ENCODE measurements at places on chromosomes 5 and 9.

DNA sequence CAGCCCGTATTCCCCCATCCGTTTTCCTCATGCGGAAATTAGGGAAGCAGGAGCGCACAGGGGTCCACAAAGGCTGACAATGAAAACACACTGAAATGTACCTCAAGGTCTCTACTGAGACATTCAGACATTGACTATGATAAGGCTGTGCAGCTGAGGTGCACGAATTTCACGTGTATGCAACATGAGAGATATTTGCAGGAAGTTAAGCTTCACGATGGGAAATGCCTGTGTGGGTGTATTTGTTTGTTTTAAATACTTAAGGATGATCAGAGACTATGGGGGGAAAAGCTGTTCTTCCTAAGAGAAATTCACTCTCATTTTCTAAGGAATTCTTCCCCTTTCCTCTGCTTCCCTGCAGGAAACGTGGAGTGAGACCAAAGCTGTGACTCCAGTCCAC, 2.6 kb upstream of the SPATA31E1 start:
- no peak for DNase-seq

DNA sequence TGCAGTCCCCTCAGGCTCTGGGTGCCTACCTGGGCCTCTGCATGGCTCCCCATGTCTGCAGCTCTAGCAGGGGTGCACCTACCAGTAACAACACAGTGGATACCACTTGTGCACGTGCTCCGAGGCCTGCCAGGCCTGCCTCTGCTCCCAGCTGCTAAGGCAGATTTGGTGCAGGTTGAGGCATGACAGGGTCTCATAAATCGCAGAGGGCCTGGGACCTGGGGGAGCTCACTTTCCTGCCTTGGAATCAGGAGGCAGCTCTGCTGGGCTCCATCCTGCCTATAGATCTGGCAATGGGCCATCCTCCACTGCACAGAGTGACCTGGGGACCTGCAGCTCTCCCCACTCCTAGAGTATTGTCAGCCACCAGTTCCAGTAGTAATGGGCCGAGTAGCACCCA, 121.9 kb upstream of the CXCL14 start:
- DNase-seq = no peak

DNA sequence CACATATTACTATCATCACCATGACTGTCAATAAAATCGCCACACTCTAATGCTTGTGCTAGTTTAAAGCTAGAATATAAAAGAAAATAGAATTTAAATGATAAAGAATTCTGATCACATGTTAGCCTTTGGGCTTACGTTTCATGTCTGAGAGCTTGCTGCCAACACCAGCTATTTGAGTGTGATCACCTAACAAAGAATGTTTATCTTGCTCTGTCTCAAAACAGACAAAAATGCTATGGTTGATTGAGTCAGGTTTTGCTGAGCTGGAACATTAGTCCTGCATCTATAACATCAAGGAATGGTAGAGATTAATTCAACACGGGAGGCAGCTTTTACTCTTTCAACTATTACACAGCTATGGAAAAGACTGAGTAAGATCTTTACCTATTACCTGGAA, 50.7 kb downstream of the MSX2 start:
- DNase-seq = no peak

- DNase-seq = no peak
These were observed 25.2 kb downstream of the GIN1 start for GRCh38 chr5:103094737-103095136.

DNA sequence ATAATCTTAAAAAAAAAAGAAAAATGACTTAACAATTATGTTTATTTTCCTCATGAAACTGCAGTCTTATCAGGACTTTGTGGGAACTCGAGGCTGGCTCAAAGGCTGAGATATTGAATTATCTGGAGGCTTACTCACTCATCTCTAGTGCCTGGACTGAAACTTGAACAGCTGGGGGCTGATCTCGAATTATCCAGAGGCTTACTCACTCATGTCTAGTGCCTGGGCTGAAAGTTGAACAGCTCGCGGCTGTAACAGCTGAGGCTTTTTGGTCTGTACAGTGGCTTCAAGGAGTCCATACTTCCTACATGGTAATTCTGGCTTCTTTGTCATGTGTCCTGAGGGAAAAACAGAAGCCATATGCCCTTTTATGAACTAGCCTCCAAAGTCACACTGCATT, 371.9 kb downstream of the CETN3 start:
- no peak for DNase-seq

Data from GOT3 (cell line).